ENCODE measurements at places on chromosomes 6 and 20. TPM values are rescaled to one million over a fixed set of nuclear protein-coding genes. Genes with fewer than 3 reads are reported as not detected.

The HLA-DMA gene
- total RNA-seq, result 2.1 TPM

The OPN5 gene
- not detected for total RNA-seq

The GTSF1L gene
- not detected for total RNA-seq

The EYS gene
- 0.60 TPM for total RNA-seq

The HDGFL1 gene
- 0.11 TPM for total RNA-seq

The DPM1 gene
- 34.5 TPM for total RNA-seq

The CFB gene
- total RNA-seq, result 1.8 TPM

The PNPLA1 gene
- 0.14 TPM for total RNA-seq

- no peak overlapping the region for H3K4me3 ChIP-seq
- no peaks in the 10 kb centered on the region for H3K36me3 ChIP-seq
- DNase-seq, result no peak
- H3K4me1 ChIP-seq, result peaks cover 16% of the 10 kb centered on the region
- H3K27ac ChIP-seq, result no peak overlapping the region
Observed at GRCh38 chr6:105591053-105591452, 188.2 kb upstream of the PREP start.

GRCh38 chr6:75893058-75893775 lies 144.2 kb downstream of the MYO6 start:
- no peak for DNase-seq
- peaks cover 13% of the 10 kb centered on the region for H3K36me3 ChIP-seq
- H3K4me3 ChIP-seq, result no peak overlapping the region
- H3K27ac ChIP-seq, result no peak overlapping the region
- H3K4me1 ChIP-seq, result peaks cover 3% of the 10 kb centered on the region

DNA sequence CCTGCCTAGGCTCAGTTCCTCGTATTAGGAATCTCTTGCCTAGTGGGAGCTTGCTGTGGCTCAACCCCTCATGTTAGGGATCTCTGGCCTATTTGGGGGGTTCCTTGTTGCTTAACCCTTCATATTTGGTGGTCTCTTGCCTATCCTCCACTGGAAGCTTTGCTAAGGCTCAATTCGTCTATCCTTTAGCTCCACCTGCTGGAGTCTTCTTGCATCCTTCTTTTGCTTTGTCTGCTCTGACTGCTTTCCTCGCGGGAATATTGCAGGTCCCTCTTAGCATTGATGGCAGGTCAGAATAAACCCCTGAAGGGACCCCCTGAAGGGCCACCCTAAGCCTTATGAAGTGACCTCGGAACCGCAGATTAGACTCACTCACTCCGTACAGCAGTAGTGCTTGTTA lies 203.0 kb upstream of the TBX18 start:
- DNase-seq, result no peak
- no peaks in the 10 kb centered on the region for H3K36me3 ChIP-seq
- H3K4me3 ChIP-seq, result no peak overlapping the region
- peaks cover 3% of the 10 kb centered on the region for H3K27me3 ChIP-seq
- no peaks in the 10 kb centered on the region for H3K4me1 ChIP-seq

GRCh38 chr6:147106759-147107401 lies 97.3 kb upstream of the STXBP5 start:
- no peak overlapping the region for H3K27ac ChIP-seq
- H3K36me3 ChIP-seq, result no peaks in the 10 kb centered on the region
- H3K4me1 ChIP-seq, result no peaks in the 10 kb centered on the region
- no peak for DNase-seq
- H3K27me3 ChIP-seq, result no peaks in the 10 kb centered on the region

DNA sequence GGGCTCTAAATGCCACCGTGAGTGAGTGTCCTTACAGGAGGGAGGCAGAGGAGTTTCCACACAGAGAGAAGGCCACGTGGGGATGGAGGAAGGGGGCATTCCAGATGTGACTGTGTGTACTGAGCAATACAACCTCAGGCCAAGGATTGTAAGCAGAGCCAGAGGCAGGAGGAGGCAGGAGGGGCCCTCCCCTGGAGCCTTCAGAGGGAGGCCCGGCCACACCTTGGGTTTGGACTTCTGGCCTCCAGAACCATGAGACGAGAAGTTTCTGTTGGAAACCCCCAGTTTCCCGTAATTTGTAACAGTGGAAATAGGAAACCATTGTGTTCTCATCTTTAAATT lies 9.3 kb upstream of the KIF25 start:
- H3K4me1 ChIP-seq, result no peaks in the 10 kb centered on the region
- no peak overlapping the region for H3K27ac ChIP-seq
- H3K27me3 ChIP-seq, result no peaks in the 10 kb centered on the region
- no peak for DNase-seq
- no peak overlapping the region for H3K4me3 ChIP-seq

- DNase-seq, result no peak
- no peak overlapping the region for H3K27ac ChIP-seq
- no peaks in the 10 kb centered on the region for H3K36me3 ChIP-seq
Observed at GRCh38 chr6:14210077-14210476, 92.5 kb downstream of the CD83 start.

GRCh38 chr20:36298061-36298460 lies 8.1 kb upstream of the DLGAP4 start:
- H3K4me1 ChIP-seq, result no peaks in the 10 kb centered on the region
- peaks cover 86% of the 10 kb centered on the region for H3K27me3 ChIP-seq
- DNase-seq, result no peak

DNA sequence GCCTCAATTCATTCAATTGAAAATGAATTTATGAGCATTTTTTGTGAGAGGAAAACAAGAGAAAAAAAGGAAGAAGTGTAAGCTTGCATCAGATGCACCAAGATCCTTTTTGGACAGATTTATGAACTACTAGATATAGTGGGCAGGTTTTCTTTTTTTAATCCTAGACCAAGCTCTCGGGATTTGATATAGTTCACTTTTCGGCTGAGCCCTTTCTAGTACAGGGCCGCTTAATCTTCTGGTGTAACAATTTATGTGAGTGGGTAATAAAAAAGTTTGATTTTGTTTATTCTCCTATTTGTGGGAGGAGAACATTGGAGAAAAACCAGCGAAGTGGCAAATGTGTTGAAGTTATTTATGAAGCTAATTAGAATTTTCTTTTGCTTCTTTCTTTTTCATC lies 538.0 kb downstream of the UTRN start:
- H3K36me3 ChIP-seq, result peaks cover 17% of the 10 kb centered on the region
- peaks cover 18% of the 10 kb centered on the region for H3K4me1 ChIP-seq
- H3K27me3 ChIP-seq, result no peaks in the 10 kb centered on the region
- no peak for DNase-seq

DNA sequence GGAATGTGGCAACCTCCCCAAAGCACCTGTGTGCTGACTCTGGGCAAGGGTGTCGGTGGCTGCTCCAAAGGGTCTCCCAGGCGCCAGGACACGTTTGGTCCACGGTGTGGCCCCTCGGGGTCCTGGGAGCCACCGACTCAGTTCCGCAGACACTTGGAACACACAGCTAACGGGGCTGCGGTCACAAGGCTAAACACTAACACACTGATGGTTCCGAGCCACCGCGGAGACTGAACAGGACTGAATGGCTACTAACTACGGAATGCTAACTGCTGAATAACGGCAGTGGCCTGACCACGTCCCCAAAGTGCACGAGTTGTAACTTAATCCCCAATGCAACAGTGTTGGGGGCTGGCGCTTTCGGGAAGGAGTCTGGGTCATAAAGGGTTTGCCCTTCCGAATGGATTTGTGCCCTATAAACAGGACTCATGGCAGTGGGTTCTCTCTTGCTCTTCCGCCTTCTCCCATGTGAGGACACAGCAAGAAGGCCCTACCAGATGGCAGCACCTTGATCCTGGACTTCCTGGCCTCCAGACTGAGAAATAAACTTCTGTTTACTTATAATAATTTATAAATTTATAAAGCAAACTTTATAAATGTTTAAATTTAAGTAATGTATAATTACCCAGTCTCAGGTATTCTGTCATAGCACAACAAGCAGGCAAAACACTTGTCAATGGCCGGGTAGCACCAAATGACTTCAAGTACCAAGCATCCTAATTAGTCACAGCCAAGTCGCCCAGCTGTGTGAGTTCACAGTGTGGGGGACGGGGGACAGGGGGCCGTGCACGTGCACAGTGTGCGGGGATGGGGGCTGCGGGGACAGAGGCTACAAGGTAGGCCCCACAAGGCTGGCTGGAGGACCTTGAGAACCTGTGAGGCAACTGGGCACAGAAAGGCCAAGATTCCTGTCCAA lies 2.3 kb upstream of the EEF1A2 start:
- H3K4me3 ChIP-seq, result peak overlapping the region; percentile 28
- peaks cover 4% of the 10 kb centered on the region for H3K4me1 ChIP-seq
- no peak for DNase-seq
- H3K36me3 ChIP-seq, result peaks cover 3% of the 10 kb centered on the region
- H3K27ac ChIP-seq, result no peak overlapping the region

- H3K36me3 ChIP-seq, result no peaks in the 10 kb centered on the region
- peak; percentile 14 for DNase-seq
- no peak overlapping the region for H3K4me3 ChIP-seq
- no peak overlapping the region for H3K27ac ChIP-seq
- H3K27me3 ChIP-seq, result peaks cover 30% of the 10 kb centered on the region
Observed at GRCh38 chr6:1418471-1419191, 29.3 kb downstream of the FOXF2 start.

DNA sequence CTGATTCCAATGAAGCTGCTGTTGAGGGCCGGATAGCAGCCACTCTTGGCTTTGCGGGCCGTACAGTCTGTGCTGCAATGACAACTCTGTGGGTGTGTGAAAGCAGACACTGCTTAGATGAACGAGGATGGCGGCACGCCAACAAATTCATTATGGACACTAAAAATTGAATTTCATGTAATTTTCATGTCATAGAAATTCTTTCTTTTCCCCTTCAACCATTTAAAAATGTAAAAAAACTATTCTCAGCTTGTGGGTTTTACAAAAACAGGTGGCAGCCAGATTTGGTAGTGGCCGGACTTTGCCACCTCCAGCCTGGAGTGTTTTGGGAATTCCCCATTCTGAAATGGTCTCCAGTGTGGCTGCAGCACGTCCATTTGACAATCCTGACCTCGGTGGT lies 26.0 kb downstream of the MAS1 start:
- no peak for DNase-seq
- H3K36me3 ChIP-seq, result no peaks in the 10 kb centered on the region
- no peak overlapping the region for H3K27ac ChIP-seq
- H3K27me3 ChIP-seq, result peaks cover 19% of the 10 kb centered on the region
- no peak overlapping the region for H3K4me3 ChIP-seq
- peaks cover 3% of the 10 kb centered on the region for H3K4me1 ChIP-seq

DNA sequence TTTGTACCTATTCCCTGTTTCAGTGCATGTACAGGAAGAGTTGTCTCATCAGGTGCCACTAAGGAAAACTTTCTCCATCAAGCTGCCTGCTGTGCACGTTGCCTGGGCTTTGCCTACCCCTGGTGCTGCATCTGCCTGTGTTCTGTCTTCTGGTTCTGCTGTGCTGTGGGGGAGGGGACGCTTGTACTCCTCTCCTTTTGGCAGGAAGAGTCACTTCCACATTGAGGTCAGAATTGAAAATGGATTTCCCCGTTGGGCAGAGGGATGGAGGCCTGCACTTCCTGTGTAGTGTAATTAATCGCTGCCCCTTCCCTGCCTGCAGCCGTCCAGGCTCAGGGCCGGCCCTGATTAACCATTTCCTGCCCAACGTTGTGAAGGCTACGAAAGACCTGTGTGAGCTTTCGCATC lies 153.3 kb downstream of the SCML4 start:
- no peak for DNase-seq
- peak overlapping the region; percentile 53 for H3K27ac ChIP-seq
- H3K4me1 ChIP-seq, result peaks cover 35% of the 10 kb centered on the region
- H3K4me3 ChIP-seq, result no peak overlapping the region

DNA sequence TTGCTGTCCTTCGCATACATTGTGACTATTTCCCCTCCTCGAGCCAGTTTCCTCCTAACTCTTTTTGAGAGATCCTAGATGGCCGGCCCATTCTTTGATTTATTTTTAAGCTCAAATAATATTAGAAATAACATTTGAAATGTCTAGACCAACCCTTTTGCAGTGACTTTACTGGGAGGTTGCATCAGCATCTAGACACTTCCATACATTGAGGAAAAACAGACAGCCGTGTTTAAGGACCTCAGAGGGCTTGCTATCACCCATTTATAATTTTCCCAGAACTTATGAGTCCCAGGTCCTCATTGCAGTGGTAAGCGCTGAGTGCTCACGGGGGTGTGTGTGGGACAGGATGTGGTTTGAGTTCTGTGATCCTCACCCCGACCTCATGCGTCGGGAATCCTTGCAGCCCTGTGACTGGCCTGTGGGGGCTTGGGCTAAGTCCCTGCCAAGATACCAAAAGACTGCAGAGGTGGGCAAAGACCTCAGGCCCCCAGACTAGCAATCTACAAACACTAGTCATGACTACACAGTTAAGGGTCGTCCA lies at the start of gene GPX5:
GPX5 (plus strand) TSS at position 386 of the 544 bp plus-strand sequence; CDS start at position 519, 133 bp downstream.
- DNase-seq, result no peak
- no peak within 1 kb of the TSS for H3K27ac ChIP-seq
- H3K4me1 ChIP-seq, result peaks cover 28% of the 10 kb centered on the region
- H3K36me3 ChIP-seq, result no peaks in the 10 kb centered on the region

- no peaks in the 10 kb centered on the region for H3K27me3 ChIP-seq
- no peak for DNase-seq
- H3K27ac ChIP-seq, result no peak overlapping the region
- no peak overlapping the region for H3K4me3 ChIP-seq
- peaks cover 5% of the 10 kb centered on the region for H3K4me1 ChIP-seq
Observed at GRCh38 chr6:68689910-68690309, 54.8 kb downstream of the ADGRB3 start.

- DNase-seq, result no peak
- no peaks in the 10 kb centered on the region for H3K4me1 ChIP-seq
- H3K27me3 ChIP-seq, result no peaks in the 10 kb centered on the region
- H3K36me3 ChIP-seq, result no peaks in the 10 kb centered on the region
- H3K4me3 ChIP-seq, result no peak overlapping the region
- H3K27ac ChIP-seq, result no peak overlapping the region
Observed at GRCh38 chr6:45789238-45789637, 226.4 kb downstream of the CLIC5 start.

DNA sequence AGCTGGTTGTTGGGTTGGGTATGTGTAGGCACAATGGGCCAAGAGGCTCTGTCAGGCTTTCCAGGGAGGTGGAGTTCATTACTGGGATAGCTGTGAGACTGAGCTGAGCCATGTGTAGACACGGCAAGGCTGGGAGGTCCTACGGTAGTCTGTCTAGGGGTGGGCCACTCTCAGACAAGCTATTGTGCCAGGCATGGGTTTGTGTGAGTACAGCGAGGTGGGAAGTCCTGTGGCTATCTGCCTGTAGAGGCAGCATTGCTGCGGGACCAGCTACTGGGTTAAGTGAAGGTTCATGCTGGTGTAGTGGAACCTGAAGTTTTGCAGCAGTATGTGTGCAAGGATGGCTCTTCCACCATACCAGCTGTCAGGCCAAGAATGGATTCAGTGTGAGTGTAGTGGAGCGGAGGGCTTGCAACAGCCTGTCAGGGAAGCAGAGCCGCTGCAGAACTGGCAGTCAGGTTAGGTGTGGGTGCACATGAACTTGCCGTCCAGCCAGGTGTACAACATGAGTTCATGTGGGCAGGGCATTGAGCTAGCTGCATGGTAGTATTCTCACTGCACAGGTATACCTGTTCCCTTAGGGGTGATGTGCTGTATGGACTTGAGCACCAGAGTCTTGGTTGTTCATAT lies 78.0 kb upstream of the CENPW start:
- peaks cover 11% of the 10 kb centered on the region for H3K36me3 ChIP-seq
- DNase-seq, result no peak
- peaks cover 2% of the 10 kb centered on the region for H3K27me3 ChIP-seq
- no peak overlapping the region for H3K4me3 ChIP-seq
- no peak overlapping the region for H3K27ac ChIP-seq

- no peak for DNase-seq
- no peak overlapping the region for H3K4me3 ChIP-seq
- H3K4me1 ChIP-seq, result peaks cover 7% of the 10 kb centered on the region
- no peak overlapping the region for H3K27ac ChIP-seq
Observed at GRCh38 chr6:142669471-142670351, 275.3 kb downstream of the HIVEP2 start.

GRCh38 chr6:118280210-118280609 lies 267.9 kb upstream of the PLN start:
- no peak overlapping the region for H3K4me3 ChIP-seq
- H3K36me3 ChIP-seq, result no peaks in the 10 kb centered on the region
- DNase-seq, result no peak
- H3K27ac ChIP-seq, result no peak overlapping the region

All from mesothelial cell of epicardium (in vitro differentiated cells).